NCI-H1048 (cell line): ENCODE measurements at places on chromosomes 12 and 14.

- DNase-seq = no peak
These were observed 7.7 kb downstream of the CAPS2 start for GRCh38 chr12:75322464-75322863.

DNA sequence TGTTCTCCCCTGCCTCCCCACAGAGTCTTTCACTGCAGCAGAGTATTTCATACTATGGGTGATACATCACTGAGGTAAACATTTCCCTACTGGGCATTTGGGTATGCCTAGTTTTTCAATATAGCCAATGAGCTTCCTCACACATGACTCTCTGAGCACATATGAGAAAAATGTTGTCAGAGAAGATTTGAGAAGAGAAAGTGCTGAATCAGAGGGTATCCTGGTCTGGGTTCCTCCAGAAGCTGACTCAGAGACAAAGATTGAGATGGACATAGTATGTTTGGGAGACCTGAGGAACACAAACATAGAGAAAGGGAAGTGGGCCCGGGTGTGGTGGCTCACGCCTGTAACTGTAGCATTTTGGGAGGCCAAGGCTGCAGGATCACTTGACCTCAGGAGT lies 12.6 kb downstream of the SLC8B1 start:
- DNase-seq = no peak

DNA sequence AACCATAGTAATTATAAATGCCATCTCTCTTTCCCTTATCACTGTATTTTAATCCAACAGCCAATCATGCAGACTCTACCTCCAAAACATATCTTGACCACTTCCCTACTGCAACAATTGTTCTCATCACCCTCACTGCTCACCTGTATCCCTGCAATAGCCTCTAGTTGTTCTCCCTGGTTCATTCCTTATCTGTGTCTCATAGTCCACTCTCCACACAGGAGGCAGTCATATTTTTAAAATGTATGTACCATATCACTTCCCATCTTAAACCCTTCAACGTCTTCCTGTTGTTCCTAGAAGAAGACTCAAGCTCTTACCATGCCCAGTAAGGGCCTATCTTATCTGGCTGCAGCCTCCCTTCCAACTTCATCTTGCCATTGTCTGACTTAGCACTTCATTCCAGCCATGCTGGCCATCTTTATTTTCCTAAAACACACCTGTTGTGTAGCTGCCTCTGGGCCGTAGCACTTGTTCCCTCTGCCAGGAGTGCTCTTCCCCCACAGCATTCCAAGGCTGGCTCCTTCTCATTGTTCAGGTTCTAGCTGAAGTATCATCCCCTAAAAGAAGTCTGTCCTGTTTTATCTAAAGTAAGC lies 27.8 kb upstream of the BHLHE41 start:
- no peak for DNase-seq

DNA sequence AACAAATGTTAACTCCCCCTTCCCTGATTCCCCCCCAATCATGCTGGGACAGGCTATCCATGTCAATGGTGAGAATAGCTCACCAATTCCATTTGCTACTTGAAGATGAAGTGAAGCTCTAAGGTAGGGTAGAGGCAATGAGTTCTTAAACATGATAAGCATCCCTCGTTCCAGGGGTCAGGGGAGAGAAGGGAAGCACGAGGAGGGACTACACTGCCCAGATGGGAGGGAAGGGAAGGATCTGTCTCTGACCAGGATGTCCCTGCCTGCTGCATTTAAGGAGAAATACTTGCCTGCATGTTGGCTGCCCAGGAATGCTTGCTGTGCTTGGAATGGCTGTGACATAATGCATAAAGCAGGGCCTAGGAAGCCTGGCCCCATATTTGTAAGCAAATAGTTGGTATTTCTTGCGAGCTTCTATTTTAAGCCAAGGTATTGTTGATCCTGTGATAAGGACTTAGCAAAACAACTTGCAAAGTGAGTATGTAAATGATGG lies 155.1 kb downstream of the CEP83 start:
- peak; percentile 47 for DNase-seq

DNA sequence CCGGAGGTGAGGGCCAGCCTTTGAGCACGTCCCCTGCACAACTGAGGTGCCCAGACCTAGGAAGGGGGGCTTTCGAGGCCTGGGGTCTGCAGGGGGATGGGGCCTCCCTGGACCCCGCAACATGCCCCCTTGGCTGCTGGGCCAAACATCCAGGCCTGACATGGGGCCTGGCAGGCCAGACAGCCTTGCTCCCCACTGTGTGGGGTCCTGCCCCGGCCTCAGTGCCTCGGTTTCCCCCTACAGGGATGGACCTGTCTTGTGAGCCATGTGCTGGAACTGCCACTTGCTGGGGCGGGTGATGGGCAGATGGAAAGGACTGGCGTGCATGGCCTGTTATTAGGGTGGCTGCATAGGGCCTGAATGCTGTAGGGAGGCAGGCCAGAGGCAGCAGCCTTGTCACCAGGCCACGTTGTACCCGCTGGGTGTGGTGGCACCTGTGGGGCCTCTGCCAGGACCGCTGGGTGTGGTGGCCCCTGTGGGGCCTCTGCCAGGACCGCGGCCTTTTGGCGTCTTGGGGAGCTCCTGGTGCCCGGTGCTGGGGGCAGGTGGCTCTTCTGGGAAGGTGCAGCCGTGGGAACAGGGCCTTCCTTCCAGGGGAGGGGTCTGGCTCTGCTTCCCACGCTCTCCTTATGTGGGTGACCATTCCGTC lies 20.4 kb downstream of the ASPG start:
- DNase-seq = no peak

DNA sequence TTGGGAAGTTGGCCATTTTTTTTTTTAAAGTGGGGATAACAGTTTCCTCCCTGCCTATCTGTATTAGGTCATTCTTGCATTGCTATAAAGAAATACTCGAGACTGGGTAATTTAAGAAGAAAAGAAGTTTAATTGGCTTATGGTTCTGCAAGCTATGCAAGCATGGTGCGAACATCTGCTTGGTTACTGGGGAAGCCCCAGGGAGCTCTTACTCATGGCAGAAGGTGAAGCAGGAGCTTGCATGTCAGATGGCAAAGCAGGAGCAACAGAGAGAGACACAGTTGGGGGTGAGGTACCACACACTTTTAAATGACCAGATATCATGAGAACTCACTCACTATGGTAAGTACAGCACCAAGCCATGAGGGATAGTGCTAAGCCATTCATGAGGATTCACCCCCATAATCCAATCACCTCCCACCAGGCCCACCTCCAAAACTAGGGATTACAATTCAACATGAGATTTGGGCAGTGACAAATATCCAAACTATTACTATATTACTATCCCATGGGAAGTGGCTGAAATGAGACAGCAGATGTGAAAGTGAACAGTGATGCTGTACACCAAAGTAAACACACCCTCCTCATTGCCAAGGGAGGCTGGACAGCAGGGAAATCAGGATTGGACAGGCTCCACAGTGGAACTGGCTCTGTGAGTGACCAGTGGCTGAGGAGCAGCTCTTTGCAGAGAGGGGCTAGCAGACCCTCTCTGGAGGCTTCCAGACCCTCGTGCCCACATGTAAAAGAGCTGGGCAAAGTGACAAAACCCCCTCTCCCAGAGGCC lies 40.5 kb downstream of the CRACR2A start:
- no peak for DNase-seq

- DNase-seq = no peak
These were observed 1242.2 kb upstream of the TMEM132C start for GRCh38 chr12:127024791-127025190.

DNA sequence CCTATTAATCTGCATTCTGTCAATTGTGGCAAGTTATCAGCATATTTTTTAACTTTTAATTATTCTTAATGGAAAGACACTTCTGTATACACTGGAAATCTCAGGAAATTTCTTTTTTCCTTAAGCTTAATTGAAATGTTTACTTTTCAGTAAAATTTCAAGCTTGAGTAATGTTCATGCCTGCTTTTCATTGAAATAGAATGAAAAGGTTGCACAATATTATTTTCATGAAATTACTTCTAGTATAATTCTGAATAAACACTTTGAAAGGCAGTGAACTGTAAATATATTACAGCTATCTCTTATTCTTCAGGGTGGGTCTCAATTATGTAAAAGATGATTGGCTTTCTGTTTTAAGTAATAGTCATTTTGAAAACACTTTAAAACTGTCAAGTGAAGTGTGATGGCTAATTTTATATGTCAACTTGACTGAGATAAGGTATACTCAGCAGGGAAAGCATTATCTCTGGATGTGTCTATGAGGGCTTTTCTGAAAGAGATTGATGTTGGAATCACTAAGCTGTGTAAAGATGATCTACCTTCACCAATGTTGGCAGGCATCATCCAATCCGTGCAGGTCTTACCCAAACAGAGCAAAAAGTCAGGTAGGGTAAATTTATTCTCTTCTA lies 29.9 kb downstream of the CLEC2D start:
- no peak for DNase-seq

GRCh38 chr12:68823696-68824095 lies 15.7 kb downstream of the MDM2 start:
- no peak for DNase-seq
